Activated CD4-positive, alpha-beta T cell treated with anti-CD3 and anti-CD28 coated beads, Interleukin-2, amount 50 U/mL, for 4 hours (primary cell): ENCODE measurements at places on chromosomes 6 and 20.

DNA sequence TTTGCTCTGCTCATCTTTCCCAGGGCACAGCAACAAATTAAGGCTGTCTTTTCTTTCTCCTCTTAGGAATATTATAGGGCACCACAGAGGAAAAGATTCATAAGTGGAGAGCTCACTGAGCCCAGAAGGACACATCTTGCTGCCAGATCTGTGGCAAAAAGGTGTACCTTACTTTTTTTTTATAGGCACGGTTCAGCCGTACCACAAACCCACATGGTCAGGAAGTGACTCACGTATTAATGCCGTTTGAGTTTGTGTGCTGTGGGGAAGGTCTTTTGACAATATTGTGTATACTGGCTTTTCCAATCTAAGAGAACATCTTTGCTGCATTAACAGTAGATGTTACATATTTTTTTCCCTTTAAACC lies 28.4 kb downstream of the PAQR8 start:
- peak; percentile 27 for DNase-seq

DNA sequence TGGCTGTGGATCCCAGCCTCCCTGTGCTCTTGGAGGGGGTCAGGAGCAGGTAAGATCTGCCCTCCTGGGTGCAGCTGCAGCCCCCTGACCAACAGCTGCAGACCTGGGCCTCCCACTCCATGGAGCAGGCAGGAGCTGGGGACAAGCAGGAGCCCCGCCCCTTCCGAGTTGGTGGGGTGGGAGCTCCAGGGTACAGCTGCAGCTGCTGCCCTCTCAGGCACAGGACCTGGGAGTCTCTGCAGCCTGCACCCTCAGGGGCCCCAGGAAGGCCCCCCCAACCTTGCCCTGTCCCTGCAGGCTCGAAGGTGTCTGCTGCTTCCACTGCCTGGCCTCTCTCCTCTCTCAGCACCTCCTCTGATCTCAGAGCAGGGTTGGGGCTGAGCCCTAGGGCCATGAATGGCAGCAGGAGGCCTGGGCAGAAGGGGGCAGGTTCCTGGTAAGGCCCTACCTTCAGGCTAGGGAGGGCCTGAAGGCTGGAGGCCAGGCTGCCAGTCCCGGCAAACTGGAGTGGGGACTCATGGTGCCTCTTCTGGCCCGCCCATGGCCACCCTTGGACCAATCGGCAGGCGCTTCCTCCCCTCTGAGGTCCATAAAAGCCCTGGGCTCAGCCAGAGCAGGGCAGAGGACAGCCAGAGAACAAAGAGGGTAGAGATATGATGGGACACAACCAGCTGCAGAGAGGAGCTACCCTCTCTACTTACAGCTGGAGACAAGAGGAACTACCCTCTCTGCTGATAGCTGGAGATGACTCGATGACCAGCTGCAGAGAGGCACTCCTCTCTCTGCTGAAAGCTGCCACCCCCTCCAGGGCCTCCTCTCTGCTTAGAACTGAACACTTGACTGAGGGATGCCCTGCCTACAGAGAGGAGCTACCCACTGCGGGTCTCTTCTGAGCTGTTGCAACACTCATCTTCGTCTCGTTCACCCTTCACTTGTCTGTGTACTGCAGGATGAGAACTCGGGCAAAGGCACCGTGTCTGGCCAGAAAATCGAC lies 7.8 kb upstream of the PACSIN1 start:
- DNase-seq, result no peak

DNA sequence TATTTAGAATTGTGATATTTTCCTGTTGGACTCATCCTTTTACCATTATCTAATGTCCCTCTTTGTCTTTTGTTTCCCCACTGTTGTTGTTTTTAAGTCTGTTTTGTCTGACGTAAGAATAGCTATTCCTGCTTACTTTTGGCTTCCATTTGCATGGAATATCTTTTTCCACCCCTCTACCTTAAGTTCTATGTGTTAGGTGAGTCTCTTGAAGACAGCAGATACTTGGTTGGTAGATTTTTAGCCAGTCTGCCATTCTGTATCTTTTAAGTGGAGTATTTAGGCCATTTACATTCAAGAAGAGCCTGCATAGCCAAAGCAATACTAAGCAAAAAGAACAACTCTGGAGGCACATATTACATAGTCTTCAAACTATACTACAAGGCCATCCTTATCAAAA lies 39.2 kb downstream of the CTCFL start:
- DNase-seq, result no peak

DNA sequence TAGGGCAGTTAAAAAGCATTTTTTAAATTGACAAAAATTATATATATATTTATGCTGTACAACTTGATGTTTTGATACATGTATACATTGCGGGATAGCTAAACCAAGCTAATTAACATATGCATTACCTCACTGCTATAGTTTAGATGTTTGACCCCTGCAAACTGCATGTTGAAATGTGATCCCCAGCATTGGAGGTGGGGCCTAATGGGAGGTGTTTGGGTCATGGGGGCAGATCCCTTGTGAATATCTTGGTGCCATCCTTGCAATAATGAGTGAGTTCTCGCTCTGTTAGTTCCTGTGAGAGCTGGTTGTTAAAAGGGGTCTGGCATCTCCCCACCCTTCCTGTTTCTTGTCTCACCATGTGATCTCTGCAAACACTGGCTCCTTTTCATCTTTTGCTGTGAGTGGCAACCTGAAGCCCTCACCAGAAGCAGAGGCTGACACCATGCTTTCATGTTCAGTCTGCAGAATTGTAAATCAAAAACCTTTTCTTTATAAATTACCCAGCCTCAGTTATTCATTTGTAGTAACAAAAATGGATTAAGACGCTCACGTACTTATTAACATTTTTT lies 111.8 kb downstream of the MCHR2 start:
- no peak for DNase-seq

DNA sequence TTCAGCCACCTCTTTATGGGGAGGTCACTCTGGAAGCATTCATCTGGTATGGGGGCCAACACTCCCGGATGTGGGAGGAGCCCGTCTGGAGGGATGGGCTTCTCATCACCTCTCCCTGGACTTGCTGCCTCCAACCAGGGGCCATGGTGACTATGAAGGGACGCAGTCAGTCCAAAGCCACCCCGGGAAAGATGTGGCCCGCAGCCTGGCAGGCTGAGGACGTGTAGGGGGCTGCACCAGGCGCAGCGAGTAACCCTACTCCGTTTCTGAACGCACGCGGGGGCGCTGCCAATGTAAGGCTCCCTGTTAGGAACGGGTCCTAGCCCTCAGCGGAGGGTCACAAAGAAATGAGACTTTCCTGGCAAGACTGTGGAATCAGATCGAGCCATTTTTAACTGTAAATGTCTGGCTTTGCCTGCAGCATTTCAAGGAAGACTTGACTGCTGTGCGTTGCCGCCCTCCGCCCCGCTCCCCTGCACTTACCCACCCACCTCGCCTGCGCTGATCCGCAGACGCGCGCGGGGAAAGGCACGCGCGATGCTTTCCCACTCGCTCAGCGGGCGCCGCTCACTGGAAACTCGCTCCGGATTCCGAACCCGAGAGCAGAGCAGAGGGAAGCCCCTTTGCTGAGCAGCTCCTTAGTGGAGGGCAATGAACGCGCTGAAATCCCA lies 55.1 kb downstream of the IL20RA start:
- no peak for DNase-seq

GRCh38 chr6:124132256-124132655 lies 328.6 kb downstream of the NKAIN2 start:
- no peak for DNase-seq

GRCh38 chr6:166599205-166599604 lies 12.7 kb upstream of the RAMACL start:
- no peak for DNase-seq

DNA sequence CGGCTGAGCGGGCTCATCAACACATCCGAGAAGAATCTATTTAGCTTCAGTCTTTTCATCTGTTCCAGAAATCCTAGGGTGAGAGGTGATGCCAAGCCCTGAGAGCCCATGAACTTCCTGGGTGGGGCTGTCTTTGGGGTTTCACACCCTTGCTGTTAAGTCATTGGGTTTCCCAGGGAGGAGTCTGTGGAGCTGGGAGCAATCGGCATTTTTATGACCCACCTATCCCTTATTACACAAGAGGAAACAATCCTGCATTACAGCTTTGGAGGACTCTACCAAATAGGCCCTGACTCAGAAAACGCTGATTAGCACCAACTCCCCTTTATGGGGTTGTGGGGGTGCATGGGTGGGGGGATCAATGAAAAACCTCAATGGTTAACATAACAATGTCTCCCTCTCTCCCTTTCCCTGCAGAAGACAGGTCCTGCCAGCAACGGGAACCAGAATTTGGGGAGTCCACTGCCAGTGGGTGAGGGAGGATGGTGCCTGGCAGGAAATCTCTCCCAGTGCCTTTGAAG lies 46.3 kb downstream of the EZR start:
- no peak for DNase-seq

- no peak for DNase-seq
Observed at GRCh38 chr20:36997121-36997520, 45.6 kb upstream of the SAMHD1 start.
